MCF 10A (cell line): ENCODE measurements at places on chromosomes 2 and 18. TPM values are rescaled to one million over a fixed set of nuclear protein-coding genes. Genes with fewer than 3 reads are reported as not detected.

GRCh38 chr18:78619854-78620253 is 359.8 kb upstream of the SALL3 start:
- DNase-seq: no peak

DNA sequence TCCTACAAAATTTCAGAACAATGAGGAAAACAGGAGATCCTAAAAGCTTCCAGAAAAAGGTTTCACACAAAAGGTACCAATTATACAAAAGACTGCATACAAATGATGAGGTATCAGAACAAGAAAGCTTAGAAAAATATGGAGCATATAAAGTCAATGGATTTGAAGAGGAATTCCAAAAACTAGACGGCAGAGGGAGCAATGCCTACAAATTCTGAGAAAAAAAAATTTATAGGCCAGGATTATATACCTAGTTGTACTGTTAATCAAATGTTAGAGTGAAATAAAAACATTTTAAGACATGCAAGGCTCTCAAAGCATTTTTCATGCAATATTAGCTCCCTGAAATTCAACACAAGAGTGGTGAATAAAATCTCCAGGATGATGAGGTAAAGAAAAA is 106.2 kb downstream of the ZRANB3 start:
- DNase-seq: no peak

- no peak for DNase-seq
Observed at GRCh38 chr2:127063701-127064590, 43.0 kb downstream of the BIN1 start.

NDC80 gene
- total RNA-seq: 20.4 and 29.6 TPM in 2 replicates

RAD51AP2 gene
- 0.10 and 0.14 TPM in 2 replicates for total RNA-seq
